ENCODE measurements at places on chromosomes 2 and 18.

- DNase-seq: no peak
Measured at GRCh38 chr2:55899881-55900280, 23.7 kb downstream of the EFEMP1 start.

DNA sequence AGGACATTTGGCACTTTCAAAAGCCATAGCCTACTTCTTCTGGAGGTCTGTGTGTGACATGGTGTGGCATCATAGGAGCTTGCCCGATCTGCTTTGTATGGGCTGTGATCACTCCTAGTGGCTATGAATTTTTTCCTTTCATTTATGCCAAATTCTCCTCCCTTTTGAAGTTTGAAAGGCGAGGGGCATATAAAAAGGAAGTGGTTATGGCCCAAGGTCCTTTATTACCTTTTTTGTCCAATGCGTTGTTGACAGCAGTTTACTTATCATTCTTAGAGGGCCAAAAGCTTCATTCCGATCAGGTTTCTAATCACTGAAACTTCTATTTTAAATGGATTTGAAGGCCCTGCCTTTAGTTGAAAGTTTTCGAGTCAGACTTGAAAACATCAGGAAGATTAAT, 224.3 kb upstream of the FOSL2 start:
- no peak for DNase-seq

GRCh38 chr18:48152549-48152948, 222.1 kb upstream of the SMAD2 start:
- no peak for DNase-seq

- no peak for DNase-seq
Measured at GRCh38 chr18:2538844-2539243, 32.5 kb downstream of the METTL4 start.

GRCh38 chr2:102806250-102806837, 44.5 kb downstream of the TMEM182 start:
- DNase-seq: peak; percentile 55

- DNase-seq: no peak
Measured at GRCh38 chr2:161651547-161651946, 27.3 kb downstream of the SLC4A10 start.

DNA sequence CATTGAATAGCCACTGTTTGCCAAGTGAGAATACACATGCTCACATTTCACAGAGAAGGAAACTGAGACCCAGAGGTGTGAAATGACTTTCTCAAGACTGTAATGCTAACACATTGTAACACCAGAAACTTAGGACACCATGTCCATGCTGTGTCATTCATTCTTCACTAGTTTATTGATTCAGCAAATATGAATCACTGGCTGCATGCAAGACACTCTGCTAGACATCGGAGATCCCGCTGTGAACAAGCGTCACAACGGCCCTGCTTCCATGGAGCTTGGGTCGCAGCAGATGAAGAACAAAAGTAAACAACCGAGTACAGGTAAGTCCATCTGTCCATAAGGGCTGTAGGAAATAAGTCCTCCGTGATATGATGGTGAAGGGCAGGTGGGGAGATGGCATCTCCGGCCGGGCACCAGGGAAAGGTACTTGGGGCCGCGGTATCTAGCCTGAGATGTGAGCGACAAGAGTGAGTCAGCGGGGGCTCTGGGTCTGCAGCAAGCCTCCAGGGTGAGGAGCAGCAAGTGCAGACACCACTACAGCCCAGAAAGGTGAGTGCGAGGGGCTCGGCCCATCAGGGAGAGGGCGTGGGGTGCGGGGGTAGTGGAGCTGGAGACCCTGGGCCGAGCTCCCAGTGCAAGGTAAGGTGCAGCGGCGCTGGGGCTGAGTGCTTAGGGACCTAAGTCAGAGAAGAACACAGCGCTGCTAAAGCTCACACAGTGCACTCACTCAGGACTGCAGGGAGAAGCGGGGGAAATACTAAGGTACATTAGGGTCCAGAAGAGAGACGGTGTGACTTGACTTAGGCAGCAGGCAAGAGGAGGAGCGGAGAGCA, 391.2 kb downstream of the FBXO15 start:
- DNase-seq: no peak

DNA sequence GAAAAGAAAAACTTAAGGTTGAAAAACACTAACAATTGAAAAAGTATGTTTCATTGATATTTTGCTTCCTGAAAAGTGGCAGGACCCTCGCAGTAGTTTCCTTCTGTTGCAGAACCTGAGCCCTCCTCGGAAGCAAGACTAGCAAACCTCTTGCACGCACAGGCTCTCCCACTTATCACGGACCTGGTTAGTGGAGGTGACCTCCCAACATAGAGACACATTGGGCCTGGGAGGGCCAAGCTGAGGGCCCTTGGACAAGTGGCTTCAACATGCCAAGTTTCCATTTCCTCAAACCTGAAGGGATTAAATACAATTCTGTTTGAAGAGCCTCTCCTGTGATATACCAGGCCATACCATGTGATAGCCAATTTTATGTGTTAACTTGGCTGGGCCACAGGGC, 133.4 kb upstream of the AGAP1 start:
- no peak for DNase-seq

- DNase-seq: no peak
Measured at GRCh38 chr2:157193461-157193860, 64.0 kb upstream of the GALNT5 start.
